ENCODE measurements at places on chromosomes 16 and 17. TPM values are rescaled to one million over a fixed set of nuclear protein-coding genes. Genes with fewer than 3 reads are reported as not detected.

Gene MYL4
- total RNA-seq, result 9.0 TPM

Gene BICDL2
- 24.4 TPM for total RNA-seq

Gene IRX5
- total RNA-seq, result 29.0 TPM

Gene SMPD3
- 13.9 TPM for total RNA-seq

Gene NPIPB6
- 6.1 TPM for total RNA-seq

GRCh38 chr17:53894591-53894990 lies 71.9 kb downstream of the KIF2B start:
- no peak for DNase-seq

DNA sequence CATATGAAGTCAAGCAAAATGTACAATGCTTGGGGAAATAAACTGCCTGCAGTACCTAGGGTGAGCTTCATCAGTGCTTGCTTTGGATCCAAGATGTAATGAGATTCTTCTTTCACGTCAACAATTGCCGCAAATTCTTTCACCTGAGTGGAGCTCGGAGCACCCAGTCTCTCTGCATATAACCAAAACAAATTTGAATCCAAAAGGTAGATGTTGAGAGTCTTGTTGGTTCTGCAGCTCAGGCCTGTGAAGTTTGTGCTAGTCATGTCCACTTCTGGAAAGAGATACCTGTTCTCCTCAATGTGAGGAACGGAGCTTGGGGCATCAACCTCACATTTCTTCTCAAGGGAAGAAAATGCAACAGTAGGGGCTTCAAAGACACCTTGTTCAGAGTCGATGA lies 23.0 kb downstream of the SNN start:
- DNase-seq, result no peak

- DNase-seq, result no peak
Observed at GRCh38 chr16:89431158-89431584, 59.2 kb downstream of the ANKRD11 start.

GRCh38 chr17:77527409-77527808 lies 386.6 kb downstream of the SEC14L1 start:
- no peak for DNase-seq

DNA sequence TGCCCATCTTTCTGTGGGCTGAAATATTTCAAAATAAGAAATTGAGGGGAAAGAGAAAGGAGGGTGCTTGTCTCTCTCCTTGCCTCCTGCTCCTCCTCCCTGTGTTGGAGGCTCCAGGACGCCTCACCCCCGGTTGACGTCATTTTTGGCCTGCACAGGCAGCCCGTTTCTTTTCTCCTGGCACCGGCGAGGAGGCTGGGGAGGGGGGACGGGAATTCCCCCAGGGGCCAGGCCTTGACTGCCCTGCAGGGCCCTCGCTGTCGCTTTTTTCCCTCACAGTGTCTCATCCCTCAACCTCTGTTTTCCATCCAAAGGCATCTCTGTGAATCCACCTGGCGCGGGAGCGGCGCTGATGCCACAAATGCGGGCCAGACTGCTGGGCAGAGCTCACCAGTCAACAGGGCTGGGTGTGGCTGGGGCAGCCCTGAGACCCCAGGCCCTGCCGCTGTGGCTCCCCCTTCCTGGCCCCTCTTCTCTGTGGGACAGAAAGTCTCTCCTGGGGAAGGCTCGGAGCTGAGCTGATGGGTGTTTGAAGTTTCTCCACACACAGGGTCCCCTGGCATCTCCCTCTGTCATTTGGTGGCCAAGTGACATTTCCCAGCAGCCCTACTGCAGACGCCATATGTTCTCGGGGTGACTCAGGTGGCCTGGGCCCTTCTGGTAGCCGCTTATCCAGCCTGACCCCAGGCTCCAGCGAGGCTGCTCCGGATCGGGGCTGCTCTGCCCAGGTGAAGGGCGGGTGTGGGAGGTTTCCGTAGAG lies 16.0 kb downstream of the CENPX start:
- peak; percentile 66 for DNase-seq

GRCh38 chr16:46884513-46885293 lies 541 bp downstream of the GPT2 start:
- no peak for DNase-seq

GRCh38 chr16:57058291-57058861 lies 34.0 kb upstream of the CPNE2 start:
- DNase-seq, result no peak

- no peak for DNase-seq
Observed at GRCh38 chr17:28406473-28406814, 432 bp upstream of the SLC46A1 start.

DNA sequence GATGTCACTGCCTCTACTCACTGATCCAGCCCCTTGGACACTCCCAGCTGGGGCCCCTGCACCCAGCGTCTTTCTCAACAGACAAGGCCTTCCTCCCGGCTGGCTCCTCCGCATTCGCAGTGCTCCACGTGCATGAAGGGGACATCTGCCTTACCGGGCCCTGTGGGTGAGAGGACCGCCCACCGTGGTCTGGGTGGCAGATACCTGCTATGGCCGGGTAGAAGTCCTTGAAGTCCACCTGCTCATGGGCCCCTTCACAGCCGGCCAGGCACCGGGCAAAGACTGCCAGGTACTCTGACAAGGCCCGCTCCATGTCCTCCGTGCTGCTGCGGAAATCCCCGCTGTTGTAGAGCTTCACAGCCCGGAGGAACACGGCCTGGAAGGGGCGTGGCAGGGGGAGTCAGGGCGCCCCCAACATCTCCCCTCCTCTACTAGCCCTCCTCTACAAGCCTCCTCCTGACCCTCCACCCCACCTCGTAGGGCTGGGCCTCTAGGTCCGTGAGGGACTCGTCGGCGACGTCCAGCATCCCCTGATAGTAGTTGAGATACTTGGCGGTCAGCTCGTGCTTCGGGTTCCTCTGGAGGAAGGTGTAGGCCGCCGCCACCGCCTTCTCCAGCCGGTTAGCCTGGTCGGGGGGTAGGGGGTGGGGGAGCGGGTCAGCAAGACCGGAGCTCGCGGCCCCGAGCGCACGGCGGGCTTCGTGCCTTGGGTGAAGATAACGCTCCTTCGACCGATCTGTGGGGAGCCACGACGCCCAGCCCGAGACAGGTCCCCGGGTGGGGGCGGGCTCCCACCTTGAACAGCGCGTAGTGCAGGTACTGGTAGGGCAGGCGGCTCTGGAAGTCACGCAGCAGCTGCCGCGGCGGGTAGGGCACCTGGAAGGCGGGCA lies 845 bp downstream of the P3H4 start:
- DNase-seq, result no peak

GRCh38 chr16:1564325-1564724 lies 30.9 kb downstream of the TMEM204 start:
- DNase-seq, result no peak

- no peak for DNase-seq
Observed at GRCh38 chr16:51271156-51271701, 120.2 kb upstream of the SALL1 start.

DNA sequence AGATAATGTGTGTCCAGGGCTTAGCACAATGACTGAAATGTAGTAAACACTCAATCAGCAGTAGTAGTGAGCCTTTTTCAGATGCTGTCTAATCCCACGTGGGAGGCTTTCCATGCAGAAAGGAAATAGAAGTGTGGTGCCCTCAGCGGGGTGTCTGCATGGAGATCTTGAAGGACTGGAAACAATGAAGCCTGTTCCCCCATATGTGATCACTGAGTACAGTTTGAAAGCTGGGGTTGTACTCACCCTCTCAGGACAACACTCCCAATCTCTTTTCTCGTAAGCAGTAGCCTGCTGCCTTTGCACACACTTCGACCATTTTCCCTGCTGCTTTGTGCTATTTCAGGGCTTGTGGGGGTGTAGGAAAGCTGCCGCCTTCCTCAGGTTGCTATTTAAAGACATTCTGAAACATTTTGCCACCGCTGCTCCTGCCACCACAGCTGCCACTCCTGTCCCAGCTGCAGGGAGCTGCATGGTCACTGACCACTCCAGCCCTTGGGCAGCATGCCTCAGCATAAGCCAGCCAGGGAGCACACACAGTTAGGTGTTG lies 40.6 kb upstream of the HAS3 start:
- DNase-seq, result no peak

GRCh38 chr16:55477736-55478135 lies 1.3 kb upstream of the MMP2 start:
- DNase-seq, result no peak

- peak; percentile 67 for DNase-seq
Observed at GRCh38 chr16:85650844-85651628, 37.7 kb downstream of the GINS2 start.

DNA sequence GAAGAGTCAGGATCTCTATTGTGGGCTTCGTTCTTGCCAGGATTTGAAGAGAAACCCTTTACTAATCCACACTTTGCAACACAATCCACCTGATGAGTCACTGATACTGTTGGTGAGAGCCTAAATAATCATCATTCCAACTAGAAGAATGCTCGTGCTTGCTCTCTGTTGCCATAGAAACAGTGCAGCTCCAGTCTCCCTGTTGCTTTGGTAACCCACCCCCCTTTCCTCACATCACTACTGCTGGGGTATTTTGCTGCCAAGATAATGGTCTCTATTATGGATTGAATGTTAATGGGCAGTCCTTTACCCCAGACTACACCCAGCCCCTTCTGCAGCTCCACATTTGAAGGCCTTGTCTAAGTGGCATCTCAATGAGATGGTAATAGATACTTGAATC lies 190.4 kb downstream of the ABCC12 start:
- no peak for DNase-seq

DNA sequence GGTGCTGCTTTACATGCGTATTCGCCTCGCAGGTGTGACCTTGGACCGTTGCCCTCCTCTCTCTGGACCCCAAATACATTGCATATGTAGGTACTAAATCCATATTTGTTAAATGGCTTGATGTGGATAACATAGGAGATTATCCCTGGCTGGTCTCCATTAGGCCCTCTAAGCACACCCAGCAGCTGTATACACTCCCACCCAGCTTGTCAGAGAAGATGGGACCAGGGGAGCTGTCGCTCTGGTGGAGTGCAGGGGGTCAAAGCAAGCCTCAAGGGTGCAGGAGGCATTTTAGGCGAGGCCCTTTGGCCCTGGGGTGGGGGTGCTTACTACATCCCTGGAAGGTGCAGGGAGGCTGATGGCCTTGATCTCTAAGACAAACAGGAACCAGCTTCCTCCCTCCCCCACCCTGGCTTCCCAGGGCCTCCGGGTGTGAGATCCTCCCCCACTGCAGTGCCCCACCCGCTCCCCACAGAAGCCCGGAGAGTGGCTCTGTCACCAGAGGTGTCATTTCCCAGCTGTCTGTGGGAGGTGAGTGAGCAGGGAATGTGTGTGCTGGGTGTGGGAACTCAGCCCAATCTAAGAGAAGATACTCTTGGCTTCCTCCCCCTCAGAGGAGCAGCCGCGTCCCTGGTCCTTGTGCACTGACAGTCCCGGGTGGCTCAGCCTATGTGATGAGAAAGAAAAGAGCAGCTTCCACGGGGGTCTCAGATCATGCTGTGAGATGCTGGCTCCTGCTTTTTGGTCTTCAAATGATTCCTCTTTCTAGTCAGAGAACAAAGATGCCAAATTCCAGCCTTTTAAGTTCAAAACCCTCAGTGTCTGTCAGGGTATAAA lies 1.4 kb upstream of the VAMP2 start:
- DNase-seq, result peak; percentile 81

GRCh38 chr17:43528988-43529814 lies 16.9 kb downstream of the ETV4 start:
- DNase-seq, result no peak

DNA sequence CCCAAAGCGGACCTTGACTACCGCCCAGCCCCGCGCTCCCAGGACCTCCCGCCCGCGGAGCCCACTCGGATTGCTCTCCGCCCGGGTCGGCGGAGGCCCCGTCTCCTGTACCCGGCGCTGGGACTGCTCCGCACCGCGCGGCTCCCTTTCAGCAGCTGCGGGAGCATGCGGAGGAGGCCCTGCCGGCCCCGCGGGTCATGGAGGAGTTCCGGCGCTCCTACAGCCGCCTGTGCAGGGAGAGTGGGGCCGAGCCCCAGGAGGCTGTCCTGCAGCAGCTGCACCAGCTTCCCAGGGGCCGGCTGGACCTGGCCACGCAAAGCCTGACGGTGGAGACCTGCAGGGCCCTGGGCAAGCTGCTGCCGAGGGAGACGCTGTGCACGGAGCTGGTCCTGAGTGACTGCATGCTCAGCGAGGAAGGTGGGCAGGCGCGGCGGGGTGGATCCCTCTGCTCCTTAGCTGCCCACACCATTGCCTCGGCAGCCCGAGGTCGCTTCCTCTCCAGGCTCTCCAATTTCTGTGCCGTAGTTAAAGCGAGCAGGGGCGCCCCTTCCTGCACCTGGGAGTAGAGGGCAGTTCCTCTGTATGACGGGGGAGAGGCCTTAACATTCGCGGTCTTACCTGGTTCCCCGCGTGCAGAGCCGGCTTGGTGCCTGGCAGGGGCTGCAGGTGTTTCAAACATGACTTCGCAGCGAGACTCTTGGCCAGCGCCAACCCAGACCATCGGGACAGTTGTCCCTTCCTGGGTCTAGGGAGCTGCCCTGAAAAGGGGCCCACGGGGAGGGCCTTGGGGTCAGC lies 539 bp downstream of the LRRC45 start:
- no peak for DNase-seq

DNA sequence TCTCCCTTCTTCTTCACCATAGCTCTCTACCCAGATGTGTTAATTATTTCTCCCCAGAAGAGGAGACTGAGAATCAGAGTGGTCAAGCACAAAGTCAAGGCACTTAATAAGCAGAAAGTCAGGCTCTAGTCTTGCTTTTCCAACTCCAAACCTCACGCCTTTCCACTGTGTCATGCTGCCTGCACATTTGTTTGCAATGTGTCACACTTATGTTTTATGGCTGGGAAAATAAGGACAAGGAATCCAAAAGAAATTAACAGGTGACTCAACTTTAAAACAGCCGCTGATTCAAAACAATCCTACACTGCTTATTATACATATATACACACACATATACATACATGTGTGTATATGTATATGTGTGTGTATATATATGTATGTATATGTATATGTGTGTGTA lies 255.7 kb upstream of the DYNLRB2 start:
- DNase-seq, result no peak

DNA sequence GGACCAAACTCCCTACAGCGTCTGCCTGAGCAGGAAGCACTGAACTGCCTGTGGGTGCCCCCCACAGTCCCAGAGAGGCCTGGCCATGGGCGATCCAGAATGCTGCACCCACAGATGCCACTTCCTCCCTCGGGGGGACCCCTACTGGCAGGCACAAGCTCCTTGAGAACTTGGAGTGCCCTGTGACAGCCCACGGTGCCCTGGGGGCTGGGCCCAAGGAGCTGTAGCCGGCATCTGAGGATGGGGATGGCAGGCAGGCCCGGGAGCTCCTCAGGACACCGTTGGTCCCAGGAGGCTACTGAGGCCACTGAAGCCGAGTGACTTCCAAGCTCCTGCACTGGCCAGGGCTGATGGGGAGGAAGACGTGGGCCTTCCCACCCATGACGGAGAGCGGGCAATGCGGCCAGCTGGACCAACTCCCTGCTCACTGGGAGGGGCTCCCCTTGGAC lies 15.1 kb upstream of the RASD1 start:
- no peak for DNase-seq

GRCh38 chr16:818132-818531 lies 17.6 kb upstream of the GNG13 start:
- DNase-seq, result no peak
